ENCODE measurements at places on chromosomes 12 and 14. TPM values are rescaled to one million over a fixed set of nuclear protein-coding genes. Genes with fewer than 3 reads are reported as not detected.

- DNase-seq, result no peak
Observed at GRCh38 chr14:31127690-31128089, 79.9 kb downstream of the HECTD1 start.

- DNase-seq, result no peak
Observed at GRCh38 chr14:30330033-30330432, 228.9 kb upstream of the G2E3 start.

GRCh38 chr14:40899435-40899834, 707.2 kb upstream of the LRFN5 start:
- DNase-seq, result no peak

GRCh38 chr12:113684908-113685782, 213.5 kb upstream of the LHX5 start:
- no peak for DNase-seq

GRCh38 chr14:33950320-33951182, at the start of gene EGLN3:
EGLN3 (minus strand) TSS chr14:33951074; CDS start chr14:33950752, 322 bp downstream.
- DNase-seq, result peak; percentile 87

The WNT5B gene
- total RNA-seq, result 4.2 TPM

DNA sequence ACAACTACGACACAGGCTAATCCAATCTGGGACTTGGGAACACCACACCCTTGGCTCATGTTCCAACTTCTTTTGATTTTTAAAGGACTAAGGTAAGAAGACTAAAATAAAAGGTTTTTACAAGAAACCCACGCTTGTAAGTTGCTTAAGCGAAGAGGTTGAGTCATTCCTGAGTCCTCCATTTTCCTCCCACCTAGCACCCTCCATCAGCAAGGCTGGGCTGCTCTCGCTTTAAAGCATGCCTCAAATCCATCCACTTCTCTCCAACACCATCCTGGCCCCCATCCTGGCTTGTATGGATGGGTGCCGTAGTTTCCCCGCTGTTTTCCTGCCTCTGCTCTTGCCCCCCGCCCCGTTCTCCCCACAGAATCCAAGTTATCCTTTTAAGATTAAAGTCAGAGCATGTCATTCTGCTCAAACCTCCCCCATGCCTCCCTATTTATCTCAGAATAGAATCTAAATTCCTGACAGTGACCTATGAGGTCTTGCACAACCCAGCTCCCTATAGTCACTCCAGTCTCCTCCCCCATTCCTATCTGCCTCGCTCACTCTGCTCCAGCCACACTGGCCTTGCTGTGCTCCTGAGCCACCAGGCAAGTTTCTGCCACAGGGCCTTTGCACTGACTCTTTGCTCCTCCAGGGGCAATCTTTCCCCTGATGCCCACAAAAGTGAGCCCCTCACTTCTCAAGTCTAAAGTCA, 34.5 kb downstream of the SCARB1 start:
- DNase-seq, result peak; percentile 70

DNA sequence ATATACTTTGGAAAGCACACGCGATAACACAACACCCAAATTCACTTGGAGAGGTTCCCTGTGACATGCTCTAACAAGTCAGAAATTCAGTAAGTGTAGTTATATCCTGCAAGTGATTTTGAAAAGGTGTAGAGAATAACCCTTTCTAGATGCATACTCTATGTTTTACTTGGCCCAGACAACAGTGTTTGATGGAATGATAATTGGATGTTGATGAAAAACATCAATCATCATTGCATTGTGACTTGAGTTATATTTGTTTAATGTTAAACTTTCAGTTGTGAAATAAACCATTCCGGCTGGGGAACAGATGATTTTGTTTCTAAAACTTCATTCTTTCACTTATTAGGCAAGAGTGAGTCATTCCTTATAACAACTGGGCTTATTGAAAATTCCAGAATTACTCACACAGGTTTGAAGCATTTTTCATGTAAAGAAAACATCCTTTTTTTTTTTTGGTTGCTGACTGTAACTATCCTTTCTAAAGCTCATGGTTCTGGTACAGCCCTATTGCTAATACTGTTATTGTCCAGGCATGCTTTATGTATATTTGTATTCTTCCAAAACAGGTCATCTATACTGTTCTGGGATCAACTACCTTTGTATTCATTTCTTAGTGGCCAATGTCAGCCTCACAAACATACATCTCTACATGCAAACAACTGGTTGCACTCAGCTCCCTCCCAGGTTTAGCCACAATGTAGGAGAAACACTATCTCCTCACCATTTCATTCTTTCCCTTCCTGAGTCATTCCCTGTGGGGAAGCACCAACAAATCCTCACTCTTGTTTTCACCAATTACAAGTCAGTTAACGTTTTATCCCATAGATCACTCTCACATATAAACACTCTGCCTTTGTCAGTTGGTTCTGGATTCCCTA, 121.2 kb upstream of the LRIG3 start:
- DNase-seq, result no peak

- no peak for DNase-seq
Observed at GRCh38 chr14:90416720-90417119, 19.9 kb downstream of the CALM1 start.

- no peak for DNase-seq
Observed at GRCh38 chr12:110314308-110314707, 33.3 kb downstream of the ATP2A2 start.

- no peak for DNase-seq
Observed at GRCh38 chr12:93438266-93439050, 3.3 kb downstream of the UBE2N start.

DNA sequence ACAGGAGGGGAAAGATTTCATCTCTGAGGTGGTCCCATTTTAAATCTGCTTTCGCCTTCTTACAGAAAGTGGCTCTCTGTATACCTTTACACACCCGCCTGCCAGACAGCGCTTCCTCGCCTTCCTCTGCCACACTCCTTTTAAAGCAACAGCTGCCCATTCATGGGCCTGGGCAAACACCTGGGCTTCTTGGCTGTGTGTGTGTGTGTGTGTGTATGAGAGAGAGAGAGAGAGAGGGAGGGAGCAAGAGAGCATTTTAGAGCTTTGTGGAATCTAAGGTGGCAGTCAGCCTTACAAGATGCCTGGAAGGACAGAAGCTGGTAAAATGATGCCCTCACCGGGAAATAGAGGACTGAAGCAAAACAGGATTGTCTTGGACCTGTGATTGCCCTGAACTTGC, 20.0 kb downstream of the PTHLH start:
- no peak for DNase-seq

DNA sequence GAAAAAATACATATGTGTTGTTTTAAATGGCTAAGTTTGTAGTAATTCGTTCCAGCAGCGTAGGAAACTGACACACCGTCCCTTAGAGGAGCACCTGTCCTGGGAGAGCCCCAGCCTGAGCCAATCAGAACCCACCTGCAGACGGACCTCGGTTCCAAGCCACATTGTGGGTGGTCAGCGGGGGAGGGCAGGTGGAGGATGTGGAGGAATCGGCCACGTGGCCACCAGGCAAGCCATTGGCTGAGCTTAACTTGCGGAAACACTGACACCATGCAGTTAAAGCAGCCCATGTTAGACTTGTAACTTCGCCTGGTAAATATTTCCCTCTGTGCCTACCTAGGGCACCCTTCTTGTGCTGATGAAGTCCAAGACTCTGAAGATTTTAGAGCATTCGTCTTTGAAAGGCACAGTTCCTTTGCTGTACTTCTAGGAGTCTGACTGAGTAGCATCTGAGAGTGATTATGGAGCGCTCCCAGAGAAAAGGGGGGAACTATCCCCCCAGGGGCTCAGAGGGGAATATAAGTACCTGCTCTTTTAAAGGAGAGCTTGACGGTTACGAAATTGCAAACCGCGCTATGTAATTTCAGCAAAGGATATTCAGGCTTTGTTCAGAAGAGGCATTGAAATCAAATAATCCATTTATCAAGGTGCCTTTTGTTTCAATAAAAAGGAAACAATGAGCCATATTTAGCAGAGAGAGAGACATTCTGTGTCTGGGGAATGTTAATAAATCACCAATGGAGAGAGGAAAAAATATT, 135.7 kb downstream of the TMEM132C start:
- no peak for DNase-seq

DNA sequence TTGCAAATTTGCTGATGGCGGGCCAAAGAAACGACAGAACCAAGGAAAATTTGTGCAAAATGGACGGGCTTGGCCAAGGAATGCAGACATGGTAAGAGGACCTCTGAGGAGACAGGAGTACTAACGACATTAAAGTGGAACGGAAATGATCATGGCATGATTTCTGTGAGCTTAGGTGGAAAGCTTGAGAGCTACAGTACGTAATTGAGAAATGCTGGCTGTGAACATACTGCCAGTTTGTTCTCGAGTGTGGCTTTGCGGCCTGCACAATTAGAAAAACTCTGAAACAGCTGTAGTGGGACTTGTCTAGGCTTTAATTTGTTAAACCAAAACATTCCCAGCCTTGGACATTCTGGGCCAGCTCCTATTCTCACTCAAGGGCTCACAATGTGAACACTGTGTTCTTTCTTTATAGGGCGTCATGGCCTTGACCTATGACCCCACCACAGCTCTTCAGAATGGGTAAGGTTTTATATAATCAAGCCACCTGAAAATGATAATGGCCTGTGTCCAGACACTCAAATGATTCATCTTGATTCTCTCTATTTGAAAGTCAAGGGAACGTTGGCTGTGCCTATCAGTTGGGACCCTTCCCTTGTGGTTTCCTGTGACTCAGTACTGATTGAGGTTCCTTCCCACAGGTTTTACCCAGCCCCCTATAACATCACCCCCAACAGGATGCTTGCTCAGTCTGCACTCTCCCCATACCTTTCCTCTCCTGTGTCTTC, 48.5 kb downstream of the BAZ2A start:
- DNase-seq, result no peak

GRCh38 chr12:97288531-97288930, 174.1 kb upstream of the RMST start:
- DNase-seq, result no peak

GRCh38 chr14:92886337-92886736, 36.6 kb upstream of the CHGA start:
- no peak for DNase-seq

The PLEKHG7 gene
- not detected for total RNA-seq

DNA sequence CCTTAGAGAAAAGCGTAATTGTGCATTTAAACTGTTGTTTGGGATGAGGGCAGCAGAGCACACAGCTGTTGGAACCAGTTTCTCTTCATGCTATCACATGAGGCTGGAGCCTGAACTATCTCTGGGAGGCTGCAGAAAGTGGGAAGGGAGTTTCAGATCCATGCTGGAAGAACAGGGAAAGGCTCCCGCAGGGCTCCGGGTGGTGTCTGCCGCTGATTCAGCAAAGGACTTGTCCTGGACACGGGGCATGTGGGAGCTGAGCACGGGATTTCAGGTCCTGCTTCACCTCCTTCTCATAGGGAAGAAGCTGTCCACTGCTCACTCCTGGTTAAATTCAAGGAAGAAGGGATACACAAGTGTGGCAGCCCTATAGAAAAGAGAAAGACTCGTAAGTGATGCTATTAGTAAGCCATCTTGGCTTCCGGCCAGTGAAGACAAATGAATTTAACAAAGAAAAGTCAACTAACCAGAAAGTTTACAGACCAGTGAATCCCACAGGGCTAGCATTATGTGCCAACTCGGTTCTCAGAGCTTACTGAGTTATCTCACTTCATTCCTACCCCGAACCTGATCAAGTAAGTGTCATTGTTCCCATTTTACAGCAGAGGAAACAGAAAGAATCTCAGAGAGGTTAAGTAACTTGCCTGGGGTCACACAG, 6.7 kb upstream of the FZD10 start:
- DNase-seq, result no peak

The SVOP gene
- not detected for total RNA-seq

The HRK gene
- not detected for total RNA-seq

DNA sequence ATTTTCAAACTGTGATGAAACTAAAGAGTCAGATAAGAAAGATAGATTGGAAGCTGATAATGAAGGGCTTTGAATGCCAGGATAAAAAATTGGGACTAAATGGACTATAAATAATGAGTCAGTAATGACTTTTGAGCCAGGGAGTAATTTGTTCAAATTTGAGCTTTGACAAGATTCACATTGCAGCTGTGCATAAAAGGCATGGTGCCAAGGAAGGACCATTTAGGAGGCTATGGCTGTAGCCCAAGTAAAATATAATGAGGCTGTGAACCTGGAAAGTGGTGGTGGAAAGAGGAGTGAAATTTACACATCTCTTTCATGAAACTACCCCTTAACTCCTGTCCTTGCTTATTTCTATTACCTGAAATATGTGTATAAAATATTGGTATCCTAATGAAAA, 218.5 kb downstream of the SLC6A15 start:
- no peak for DNase-seq

DNA sequence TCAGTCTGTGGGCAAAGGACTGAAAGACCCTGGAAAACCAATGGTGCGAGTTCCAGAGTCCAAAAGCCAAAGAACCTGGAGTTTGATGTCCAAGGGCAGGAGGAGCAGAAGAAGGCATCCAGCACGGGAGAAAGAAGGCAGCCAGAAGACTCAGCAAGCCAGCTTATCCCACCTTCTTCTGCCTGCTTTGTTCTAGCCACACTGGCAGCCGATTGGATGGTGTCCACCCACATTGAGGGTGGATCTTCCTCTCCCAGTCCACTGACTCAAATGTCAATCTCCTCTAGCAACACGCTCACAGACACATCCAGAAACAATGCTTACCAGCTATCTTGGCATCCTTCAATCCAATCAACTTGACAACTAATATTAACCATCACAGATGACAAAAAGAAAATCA, 57.2 kb upstream of the CAPRIN2 start:
- DNase-seq, result peak; percentile 11

The TMEM253 gene
- total RNA-seq, result 0.15 TPM

GRCh38 chr14:27366596-27366995, 768.8 kb upstream of the NOVA1 start:
- DNase-seq, result no peak

The PSMB5 gene
- 59.9 TPM for total RNA-seq

The TRIM9 gene
- 0.20 TPM for total RNA-seq

DNA sequence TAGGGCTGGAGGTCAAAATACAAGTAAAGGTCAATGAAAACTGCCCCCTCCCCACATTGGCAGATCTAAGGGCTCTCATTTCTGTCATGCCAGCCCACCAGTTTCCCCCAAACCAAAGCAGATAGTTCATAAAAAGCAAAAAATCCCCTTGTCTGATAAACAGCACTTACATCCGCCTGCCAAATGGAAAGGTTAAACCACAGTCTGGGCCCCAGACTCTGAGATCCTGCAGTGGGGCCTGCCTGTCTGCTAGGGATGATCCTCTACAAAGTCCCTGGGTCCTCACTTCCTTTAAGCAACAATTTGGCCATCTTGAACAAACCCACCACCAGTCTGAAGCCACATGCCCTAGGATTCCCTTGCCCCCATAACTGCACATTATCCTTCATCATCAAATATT, 9.7 kb upstream of the RPS26 start:
- DNase-seq, result no peak

GRCh38 chr14:88868558-88869159, 44.2 kb downstream of the TTC8 start:
- no peak for DNase-seq

The SEL1L gene
- total RNA-seq, result 128 TPM

- DNase-seq, result no peak
Observed at GRCh38 chr14:81433378-81433777, 33.3 kb upstream of the STON2 start.

The TMTC1 gene
- 5.4 TPM for total RNA-seq

GRCh38 chr14:61574514-61574807, 120.9 kb upstream of the HIF1A start:
- DNase-seq, result no peak

The OAS2 gene
- total RNA-seq, result 6.4 TPM
